CD14-positive monocyte (primary cell): ENCODE measurements at places on chromosomes 4 and X. TPM values are rescaled to one million over a fixed set of nuclear protein-coding genes. Genes with fewer than 3 reads are reported as not detected.

Gene GYPE
- 0.11 and 0.49 TPM in 2 replicates for polyA plus RNA-seq

Gene RTL5
- polyA plus RNA-seq: 2.7 and 4.9 TPM in 2 replicates

Gene NUDT11
- polyA plus RNA-seq: 0.09 TPM in 1 of 2 replicates, not detected in the other

Gene HSFX1
- polyA plus RNA-seq: 0.10 and 0.35 TPM in 2 replicates

Gene GBA3
- not detected in 2 replicates for polyA plus RNA-seq

GRCh38 chr4:77264826-77265225, 107.8 kb downstream of the CCNG2 start:
- DNase-seq: no peak

- DNase-seq: no peak
Measured at GRCh38 chrX:20711366-20711765, 444.7 kb upstream of the RPS6KA3 start.

- DNase-seq: peak; percentile 12
Measured at GRCh38 chrX:34218063-34218462, 85.9 kb upstream of the FAM47A start.

- no peak for DNase-seq
Measured at GRCh38 chrX:17987783-17988182, 126.7 kb upstream of the RAI2 start.

DNA sequence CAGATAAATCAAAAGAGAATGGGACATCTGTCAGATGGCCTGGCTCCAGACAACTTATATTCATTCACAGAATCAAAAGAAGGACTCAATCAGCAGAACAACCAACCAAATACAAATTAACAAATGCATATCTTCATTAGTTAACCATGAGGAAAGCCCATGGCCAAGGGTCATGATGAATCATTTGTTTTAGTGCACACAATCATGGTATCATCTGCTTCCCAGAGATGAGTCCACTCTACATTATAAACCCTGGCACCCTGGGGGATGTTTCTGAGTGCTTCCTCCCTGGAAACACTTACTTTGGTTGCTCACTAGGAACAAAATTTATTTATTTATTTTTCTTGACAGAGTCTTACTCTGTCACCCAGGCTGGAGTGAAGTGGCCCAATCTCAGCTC, 453.3 kb upstream of the HS3ST1 start:
- no peak for DNase-seq

GRCh38 chr4:83113429-83113786, 1.1 kb downstream of the PLAC8 start:
- DNase-seq: no peak

DNA sequence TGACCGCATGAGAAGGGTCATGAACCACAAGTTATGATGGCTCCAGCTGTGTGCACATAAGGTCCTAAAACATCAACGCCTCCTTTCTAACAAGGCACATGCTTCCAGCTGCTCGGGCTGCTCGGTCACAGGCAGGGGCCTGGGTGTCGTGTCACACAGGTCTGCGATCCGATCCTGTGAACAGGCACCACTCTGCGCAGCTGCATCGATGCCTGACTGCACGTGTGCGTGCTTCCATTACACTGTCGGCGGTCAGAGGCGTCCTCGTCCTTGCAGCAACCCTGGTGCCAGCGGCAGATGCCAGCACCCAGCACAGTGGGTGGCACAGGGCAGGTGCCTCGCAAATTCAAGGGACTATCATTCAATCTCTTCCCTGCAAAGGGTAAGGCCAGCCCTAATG, 23.9 kb downstream of the ZFYVE28 start:
- DNase-seq: no peak

DNA sequence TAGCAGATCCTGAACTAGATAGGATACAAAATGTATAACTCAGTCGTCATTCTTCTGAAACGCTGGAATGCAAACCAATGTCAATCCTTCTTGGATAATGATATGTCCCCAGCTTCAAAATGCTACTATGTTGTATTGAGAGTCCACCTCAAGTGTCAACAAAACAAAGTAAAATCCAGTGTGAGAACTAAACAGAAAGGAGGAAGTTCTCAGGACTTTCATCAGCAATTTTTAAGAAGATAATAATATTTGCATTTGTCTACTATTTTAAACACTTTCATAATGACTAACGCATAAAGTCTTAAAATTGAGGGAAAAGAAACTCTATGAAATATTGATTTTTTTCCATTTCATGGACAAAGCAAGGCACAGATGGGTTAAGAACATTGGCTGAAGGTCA, 36.3 kb downstream of the SOD3 start:
- DNase-seq: no peak

GRCh38 chrX:96430756-96431455, 253.7 kb upstream of the DIAPH2 start:
- no peak for DNase-seq

GRCh38 chrX:86192827-86193226, 44.6 kb downstream of the DACH2 start:
- no peak for DNase-seq

DNA sequence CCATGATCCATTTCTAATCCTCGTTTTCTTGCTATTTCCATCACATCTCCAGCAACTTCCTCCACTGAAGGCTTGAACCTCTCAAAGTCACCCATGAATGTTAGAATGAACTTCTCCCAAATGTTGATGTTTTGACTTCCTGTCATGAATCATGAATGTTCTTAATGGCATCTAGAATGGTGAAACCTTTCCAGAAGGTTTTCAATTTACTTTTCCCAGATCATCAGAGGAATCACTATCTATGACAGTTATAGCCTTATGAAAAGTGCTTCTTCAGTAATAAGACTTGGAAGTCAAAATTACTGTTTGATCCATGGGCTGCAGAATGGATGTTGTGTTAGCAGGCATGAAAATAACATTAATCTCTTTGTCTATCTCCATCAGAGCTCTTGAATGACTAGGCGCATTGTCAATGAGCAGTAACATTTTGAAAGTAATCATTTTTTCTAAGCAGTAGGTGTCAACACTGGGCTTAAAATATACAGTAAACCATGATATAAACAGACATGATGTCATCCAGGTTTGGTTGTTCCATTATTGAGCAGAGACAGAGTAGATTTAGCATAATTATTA, 268.2 kb downstream of the KCNIP4 start:
- DNase-seq: no peak

DNA sequence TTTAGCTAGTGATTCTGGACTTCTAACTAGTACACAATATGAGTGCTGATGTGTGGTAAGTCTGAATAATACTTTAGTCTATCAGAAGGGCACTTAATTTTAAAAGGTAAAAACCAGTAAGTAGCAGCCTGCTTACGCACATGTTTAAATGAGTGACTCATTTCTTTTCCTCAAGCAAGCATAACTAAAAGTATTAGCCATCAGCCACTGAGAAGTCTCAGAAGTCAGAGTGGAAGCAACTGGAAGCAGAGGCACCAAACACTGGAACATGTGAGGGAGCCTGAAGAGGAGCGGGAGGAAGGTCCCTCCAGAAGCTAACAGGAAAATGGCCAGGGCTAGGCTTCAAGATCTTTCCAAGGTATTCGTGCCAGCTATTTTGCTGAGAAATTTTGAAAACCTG, 257.7 kb downstream of the RAPGEF2 start:
- no peak for DNase-seq
